Fibroblast of skin of right biceps (primary cell): ENCODE measurements at places on chromosomes 7 and 10.

DNA sequence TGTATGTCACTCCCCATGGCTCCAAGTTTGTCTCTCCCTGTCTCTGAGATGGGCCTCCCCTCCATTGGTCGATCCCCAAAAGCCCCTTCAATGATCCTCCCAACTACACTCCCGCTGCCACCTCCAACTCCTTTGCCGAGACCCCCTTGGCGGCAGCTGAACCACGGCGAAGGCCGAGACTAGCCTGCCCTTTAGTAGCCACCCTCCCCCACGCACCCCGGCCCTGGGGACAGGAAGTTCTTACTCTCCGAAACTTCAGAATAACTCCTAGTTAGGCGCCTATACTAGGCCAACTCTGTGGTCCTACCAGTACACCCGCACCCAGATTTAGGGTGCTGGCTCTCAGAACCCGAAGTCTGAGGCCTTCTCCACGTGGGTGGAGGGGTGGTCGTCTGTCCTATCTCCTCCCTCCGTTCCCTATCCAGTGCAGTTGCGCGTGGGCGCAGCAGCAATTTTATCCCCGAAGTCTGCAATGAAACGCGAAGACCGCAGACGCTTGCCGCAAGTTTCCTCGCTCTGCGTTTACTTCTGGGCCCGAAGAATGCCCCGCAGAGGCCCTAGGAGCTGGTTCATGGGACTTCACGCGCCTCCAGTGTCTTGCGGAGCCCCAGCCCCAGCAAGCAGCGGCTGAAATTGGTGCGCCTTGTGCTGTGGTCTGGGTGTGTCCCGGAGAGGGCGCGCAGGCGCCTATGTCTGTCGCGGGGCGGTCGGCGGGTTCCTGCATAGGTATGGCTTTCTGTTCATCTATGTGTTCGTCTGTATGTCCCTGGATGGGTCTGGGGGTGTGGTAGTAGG is 82.6 kb upstream of the SLF2 start:
- DNase-seq = no peak

DNA sequence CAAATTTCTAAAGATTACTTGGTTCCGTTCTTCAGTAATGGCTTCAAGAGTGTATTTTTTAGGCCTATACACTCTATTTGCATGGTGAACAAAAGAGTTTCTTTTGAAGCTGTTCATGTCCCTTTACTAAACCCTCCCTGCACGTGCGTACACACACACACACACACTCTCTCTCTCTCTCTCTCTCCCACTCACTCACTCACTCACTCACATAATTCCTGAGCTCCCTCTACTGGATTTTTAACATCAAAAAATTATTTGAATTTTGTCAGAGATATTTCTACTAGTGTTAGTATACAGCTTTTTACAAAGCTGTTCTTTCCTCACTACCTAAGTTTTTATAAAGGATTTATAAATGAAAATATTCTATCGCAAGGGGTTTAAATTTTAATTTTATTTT is 85.9 kb downstream of the UBE3C start:
- DNase-seq = peak; percentile 41

DNA sequence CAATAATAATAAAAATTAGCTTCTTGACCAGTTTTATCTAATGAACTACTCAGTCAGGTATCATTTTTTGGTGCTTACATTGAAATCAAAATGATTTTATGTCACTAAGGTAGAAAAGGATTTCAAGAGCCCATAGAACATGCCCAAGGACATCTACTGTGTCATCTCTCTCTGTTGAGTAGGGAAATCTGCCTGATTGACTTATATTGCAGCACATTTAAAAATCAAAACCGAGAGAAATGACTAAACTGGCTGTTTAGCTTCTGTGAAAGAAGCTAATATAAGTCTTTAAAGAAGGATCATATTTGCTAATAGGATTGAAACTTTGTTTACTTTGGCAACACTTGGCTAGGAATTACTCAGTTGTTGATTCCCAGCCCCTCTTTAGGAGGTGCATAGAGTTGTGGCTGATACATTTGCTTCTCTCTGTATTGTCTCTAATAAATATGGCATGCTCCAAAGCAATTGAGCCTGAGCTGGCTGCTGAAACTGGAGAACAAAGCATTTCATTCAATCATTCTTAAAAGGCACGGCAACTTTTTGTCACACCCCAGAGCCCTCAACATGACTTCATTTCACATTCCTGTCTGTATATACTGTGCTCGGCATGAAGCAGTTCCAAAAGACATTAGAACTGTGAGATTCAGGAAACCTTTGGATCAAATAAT is 1096.9 kb upstream of the POT1 start:
- peak; percentile 3 for DNase-seq

- peak; percentile 73 for DNase-seq
Observed at GRCh38 chr7:142516038-142516501, 233.2 kb upstream of the PRSS1 start.

GRCh38 chr10:12165036-12165435 is 30.7 kb downstream of the NUDT5 start:
- DNase-seq = no peak

DNA sequence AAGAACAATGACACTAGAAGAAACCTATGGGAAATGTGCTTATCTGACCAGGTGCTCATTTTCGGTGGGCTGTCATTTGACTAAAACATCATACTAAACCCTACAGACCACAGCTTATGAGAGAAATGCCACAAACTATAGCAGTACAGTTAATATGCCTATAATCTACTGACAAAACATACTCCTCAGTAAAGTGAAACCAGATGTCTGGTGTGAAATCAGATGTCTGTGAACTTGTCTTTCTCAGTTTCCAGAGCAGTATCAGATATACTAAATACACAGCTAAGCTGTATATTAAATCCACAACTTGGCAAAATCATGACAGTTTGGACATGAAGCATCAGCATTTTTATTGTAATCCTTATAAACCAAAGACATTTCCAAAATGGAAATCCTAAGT is 3.3 kb downstream of the IMMP2L start:
- DNase-seq = peak; percentile 15

GRCh38 chr7:131147604-131148003 is 180.1 kb upstream of the MKLN1 start:
- DNase-seq = no peak

DNA sequence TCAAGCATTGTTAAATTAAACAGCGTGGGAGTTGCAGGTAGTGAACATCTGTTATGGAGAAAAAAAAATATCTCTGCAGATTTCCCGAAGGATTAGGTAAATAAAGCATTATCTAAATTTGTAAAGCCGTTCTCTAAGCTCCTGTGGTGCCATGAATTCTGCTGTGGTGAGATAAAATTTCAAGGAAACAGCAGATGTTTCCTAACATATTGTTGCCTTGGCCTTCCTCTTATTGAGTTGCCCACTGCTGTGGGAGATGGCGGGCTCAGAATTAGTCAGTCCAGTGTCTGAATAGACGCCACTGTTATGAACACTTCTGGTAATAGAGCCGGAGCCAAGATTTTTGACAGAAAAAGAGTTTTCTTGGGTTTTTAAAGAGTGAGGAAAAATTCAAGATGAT is 82.6 kb upstream of the ELMO1 start:
- DNase-seq = no peak

- DNase-seq = no peak
Observed at GRCh38 chr10:11396311-11396955, 215.0 kb downstream of the USP6NL start.

GRCh38 chr7:157526005-157526912 is 189.5 kb downstream of the DNAJB6 start:
- DNase-seq = no peak

- DNase-seq = no peak
Observed at GRCh38 chr10:86110156-86110786, 256.3 kb downstream of the GRID1 start.

DNA sequence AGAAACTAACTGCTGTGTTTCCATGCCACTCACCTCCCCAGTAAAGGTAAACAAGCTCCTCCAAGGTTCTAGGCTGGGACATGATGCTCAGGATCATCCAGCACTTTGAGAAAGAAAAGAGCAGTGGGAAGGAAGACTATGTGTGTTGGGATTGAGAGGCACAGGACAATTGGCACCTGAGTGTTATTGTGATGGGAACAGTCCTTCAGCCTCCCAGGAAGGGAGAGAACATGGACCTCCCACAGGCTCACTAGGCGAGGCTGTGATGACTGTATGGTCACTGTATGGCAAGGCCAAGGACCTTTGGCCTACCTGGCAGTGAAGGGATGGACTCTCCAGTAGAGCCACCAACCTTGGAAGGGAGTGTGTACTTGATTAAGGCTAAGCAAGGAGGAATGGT is 123.2 kb upstream of the UNC5B start:
- DNase-seq = no peak

- no peak for DNase-seq
Observed at GRCh38 chr10:34358729-34359434, 456.2 kb downstream of the PARD3 start.

DNA sequence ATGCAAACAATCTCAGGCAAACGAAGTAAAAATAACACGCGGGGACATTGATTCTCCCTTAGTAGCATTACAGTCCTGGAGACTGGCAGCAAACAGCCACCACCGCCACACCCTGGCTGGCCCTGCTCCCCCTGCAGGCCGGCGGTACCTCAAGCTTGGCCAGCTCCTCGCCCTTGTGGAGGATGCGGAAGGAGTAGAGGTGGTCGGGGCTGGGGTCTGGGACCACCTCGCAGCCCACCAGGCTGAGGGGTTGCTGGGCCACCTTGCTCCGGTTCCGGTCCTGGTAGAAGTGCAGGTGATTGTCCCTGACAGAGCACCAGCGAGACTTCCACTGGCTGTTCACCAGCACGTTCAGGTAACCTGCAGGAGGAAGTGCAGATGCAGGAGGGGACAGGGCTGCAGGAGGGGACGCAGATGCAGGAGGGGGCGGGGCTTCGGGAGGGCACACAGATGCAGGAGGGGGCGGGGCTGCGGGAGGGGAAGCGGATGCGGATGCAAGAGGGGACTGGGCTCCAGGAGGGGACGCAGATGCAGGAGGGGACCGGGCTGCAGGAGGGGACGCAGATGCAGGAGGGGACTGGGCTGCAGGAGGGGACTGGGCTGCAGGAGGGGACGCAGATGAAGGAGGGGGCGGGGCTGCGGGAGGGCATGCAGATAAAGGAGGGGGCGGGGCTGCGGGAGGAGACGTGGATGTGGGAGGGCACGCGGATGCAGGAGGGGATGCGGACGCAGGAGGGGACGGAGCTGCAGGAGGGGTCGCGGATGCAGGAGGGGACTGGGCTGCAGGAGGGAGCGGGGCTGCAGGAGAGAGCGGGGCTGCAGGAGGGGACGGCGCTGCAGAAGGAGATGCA is 65.7 kb downstream of the VWA2 start:
- DNase-seq = no peak

DNA sequence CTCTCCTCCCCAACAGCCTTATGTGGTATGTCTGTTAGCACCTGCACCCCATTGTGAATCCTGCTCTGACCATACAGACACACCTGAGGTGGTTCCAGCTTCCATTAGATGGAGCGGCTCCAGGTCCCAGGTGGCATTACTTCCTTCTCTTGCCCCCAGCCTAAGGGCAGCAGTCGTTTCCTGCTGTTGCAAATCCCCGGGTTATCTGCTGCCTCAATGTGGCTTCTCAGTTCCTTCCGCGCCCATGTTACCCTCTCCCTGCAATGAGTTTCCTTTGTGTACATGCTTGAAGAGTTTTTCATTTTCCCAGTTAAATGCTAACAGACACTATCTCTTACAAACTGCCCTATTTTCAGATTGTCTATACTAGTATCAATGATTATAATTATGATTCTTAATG is 62.8 kb upstream of the PRKCQ start:
- no peak for DNase-seq

GRCh38 chr7:116315803-116316202 is 105.5 kb downstream of the TES start:
- no peak for DNase-seq

GRCh38 chr7:7857143-7857583 is 111.4 kb upstream of the GLCCI1 start:
- DNase-seq = no peak

- no peak for DNase-seq
Observed at GRCh38 chr10:31350891-31351290, 31.9 kb downstream of the ZEB1 start.

- no peak for DNase-seq
Observed at GRCh38 chr10:16787361-16787791, 29.8 kb downstream of the RSU1 start.

DNA sequence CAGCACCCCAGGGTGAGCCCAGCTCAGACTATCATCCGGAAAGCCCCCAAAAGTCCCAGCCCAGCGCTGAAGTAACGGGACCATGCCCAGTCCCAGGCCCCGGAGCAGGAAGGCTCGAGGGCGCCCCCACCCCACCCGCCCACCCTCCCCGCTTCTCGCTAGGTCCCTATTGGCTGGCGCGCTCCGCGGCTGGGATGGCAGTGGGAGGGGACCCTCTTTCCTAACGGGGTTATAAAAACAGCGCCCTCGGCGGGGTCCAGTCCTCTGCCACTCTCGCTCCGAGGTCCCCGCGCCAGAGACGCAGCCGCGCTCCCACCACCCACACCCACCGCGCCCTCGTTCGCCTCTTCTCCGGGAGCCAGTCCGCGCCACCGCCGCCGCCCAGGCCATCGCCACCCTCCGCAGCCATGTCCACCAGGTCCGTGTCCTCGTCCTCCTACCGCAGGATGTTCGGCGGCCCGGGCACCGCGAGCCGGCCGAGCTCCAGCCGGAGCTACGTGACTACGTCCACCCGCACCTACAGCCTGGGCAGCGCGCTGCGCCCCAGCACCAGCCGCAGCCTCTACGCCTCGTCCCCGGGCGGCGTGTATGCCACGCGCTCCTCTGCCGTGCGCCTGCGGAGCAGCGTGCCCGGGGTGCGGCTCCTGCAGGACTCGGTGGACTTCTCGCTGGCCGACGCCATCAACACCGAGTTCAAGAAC is 1.1 kb downstream of the VIM start:
- DNase-seq = peak; percentile 97

GRCh38 chr10:79939969-79940368 is 8.9 kb downstream of the SFTPD start:
- DNase-seq = no peak

DNA sequence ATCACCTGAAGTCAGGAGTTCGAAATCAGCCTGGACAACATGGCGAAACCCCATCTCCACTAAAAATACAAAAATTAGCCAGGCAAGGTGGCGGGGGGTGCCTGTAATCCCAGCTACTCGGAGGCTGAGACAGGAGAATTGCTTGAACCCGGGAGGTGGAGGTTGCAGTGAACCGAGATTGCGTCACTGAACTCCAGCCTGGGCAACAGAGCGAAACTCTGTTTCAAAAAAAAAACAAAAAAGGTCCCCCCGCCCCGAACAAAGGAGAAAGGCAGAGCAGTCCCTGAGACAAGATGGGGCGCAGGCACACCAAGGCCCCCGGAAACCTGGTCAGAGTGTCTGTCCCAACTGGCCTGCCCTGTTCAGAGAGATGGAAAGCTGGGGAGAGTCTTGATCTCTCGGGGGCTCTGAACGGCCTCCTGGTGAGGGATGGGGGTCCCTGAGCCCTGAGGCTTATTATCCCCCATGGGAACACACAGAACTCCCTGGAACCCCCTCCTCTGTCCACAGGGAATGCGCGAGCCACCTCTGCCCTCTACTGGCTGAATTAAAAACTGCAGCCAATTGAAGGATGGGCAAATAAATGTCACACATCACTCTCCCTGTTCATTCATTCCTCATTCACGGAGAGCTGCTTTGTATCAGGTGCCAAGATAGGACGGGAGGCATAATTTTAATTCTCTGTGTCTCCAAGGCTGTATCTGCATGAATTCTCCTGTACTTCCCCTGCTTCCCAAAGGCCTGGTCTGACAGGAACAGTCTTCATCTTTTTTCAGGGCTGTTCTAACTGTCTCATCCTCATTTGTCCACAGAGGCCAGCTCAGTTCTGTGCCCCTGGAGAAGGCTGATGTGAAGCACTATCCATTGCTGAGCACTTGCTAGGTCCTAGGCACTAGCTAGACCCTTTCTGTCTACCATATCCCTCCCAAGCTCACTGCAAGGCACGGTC is 28.9 kb downstream of the MAT1A start:
- DNase-seq = peak; percentile 20

- DNase-seq = no peak
Observed at GRCh38 chr7:148485618-148486017, 104.9 kb upstream of the C7orf33 start.

GRCh38 chr7:69967689-69968450 is 369.6 kb downstream of the AUTS2 start:
- DNase-seq = no peak
